ENCODE measurements at places on chromosomes 3 and 15. TPM values are rescaled to one million over a fixed set of nuclear protein-coding genes. Genes with fewer than 3 reads are reported as not detected.

Gene RASA2
- total RNA-seq = 5.4 TPM

Gene FMN1
- total RNA-seq = 0.84 TPM

Gene SMCO1
- total RNA-seq = not detected

Gene ADIPOQ
- not detected for total RNA-seq

Gene ACVR2B
- 7.3 TPM for total RNA-seq

Gene PLS1
- total RNA-seq = 21.9 TPM

Gene LARP6
- total RNA-seq = 1.2 TPM

Gene RFTN1
- 4.4 TPM for total RNA-seq

Gene FBXL22
- total RNA-seq = 0.25 TPM

Gene FES
- total RNA-seq = 42.8 TPM

Gene PLA2G4F
- not detected for total RNA-seq

DNA sequence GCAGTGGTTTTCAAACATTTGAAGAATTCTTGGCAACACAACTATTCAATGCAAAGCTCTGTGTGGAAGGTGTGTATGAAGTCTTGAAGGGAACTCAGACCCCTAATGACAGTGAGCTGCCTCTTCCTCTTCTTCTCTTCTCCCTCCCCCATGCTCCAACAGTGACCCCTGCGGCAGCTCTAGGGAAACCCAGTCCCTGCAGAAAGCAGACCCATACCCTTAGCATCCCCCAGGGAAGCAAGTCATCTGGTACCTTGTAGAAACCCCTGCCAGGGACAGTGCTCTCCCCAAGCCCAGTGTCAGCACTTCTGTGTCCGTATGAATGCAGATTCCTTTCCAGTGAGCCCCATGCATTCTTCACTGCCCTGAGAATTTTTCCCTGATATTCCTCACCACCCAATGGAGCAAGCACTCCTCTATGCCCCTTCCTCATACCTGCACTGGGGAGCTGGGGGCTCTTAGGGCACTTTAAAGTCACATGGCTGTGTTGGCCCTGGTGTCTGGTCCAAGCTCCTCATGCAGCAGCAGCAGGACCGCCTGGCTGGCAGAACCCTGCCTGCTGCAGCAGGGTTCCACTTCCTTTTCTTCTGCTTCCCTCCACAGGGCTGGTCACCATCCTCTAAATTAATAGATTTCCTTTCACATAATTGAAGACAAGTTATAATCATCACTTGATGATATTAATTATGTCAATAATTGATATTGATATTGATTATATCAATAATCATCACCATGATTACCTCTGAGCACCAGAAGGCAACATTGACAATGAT lies 442.5 kb downstream of the EPHB1 start:
- no peaks in the 10 kb centered on the region for H3K4me1 ChIP-seq
- no peaks in the 10 kb centered on the region for H3K27me3 ChIP-seq
- H3K4me3 ChIP-seq = no peak overlapping the region
- DNase-seq = no peak

GRCh38 chr3:194080436-194080835 lies 55.5 kb upstream of the HES1 start:
- no peak overlapping the region for H3K27ac ChIP-seq
- peaks cover 12% of the 10 kb centered on the region for H3K4me1 ChIP-seq
- no peak for DNase-seq
- no peak overlapping the region for H3K4me3 ChIP-seq
- no peaks in the 10 kb centered on the region for H3K27me3 ChIP-seq
- H3K36me3 ChIP-seq = no peaks in the 10 kb centered on the region

DNA sequence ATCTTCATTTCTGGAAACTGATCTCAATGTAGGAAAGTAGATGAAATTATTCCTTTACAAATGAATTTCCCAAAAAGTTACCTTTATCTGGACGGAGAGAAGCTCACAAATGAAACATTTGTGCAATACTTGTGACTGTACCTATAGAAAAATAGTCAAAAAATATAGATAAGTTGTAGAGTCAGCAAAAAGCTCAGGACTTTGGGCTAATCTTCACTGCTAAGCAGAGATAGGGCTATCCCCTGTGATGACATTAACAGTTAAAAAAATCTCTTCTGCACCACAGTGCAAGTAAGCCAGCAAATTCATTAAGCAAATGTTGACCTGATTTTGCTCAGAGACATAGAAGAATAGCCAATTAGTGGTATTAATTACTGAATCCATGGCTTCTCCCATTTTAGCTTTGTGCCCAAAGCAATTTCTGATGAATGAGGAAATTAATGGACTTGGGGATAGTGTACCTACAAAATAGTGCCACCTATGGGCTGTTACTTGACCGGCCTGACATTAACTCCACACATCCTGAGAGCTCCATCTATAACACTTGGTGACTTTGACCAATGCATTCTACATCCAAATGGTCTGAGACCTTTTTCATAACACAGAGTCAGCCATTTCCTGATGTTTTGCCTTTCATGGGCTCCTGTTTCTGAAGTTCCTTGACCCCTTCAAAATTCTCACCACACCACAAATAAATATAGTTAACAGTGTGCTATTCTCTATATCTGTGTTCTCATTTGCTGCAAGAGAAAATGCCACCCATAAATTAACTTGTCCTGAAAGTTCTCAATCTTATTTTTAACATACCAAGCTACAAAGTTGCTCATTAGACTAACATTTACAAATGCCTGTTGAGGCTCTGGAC lies 105.0 kb downstream of the SSR3 start:
- H3K4me1 ChIP-seq = no peaks in the 10 kb centered on the region
- no peak overlapping the region for H3K27ac ChIP-seq
- H3K4me3 ChIP-seq = no peak overlapping the region
- no peaks in the 10 kb centered on the region for H3K36me3 ChIP-seq
- H3K27me3 ChIP-seq = no peaks in the 10 kb centered on the region
- no peak for DNase-seq

DNA sequence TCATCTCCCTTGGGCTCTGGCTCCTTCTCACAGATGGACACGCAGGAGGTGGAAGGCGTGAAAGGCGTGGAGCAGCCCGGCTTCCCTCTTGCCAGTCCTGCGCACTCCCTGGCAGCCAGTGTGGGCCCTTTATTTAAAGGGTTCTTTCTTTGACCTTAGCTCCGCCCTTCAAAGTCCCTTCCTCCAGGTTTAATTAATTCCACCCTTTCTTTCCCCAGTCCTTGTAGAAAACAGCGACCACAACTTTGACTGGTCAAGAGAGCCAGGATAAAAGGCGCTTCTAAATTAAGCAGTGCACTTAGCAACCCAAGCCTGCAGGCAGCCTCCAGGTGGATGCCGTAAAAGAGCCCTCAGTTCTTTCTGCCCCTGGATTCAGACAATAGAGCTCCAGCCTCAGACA lies at the start of gene HDC:
TSS of gene HDC (minus strand) at position 107 of the 400 bp plus-strand sequence. CDS start at position 4, 103 bp downstream.
- no peaks in the 10 kb centered on the region for H3K36me3 ChIP-seq
- H3K4me1 ChIP-seq = no peaks in the 10 kb centered on the region
- no peak for DNase-seq
- H3K4me3 ChIP-seq = no peak within 1 kb of the TSS
- H3K27ac ChIP-seq = no peak within 1 kb of the TSS

- no peak overlapping the region for H3K27ac ChIP-seq
- no peaks in the 10 kb centered on the region for H3K27me3 ChIP-seq
- H3K4me1 ChIP-seq = no peaks in the 10 kb centered on the region
- no peak overlapping the region for H3K4me3 ChIP-seq
- no peaks in the 10 kb centered on the region for H3K36me3 ChIP-seq
Observed at GRCh38 chr3:32381922-32382321, 9.7 kb upstream of the CMTM7 start.

GRCh38 chr3:187361835-187362234 lies 6.3 kb upstream of the RTP4 start:
- no peak overlapping the region for H3K27ac ChIP-seq
- no peaks in the 10 kb centered on the region for H3K27me3 ChIP-seq
- H3K4me1 ChIP-seq = no peaks in the 10 kb centered on the region
- no peak overlapping the region for H3K4me3 ChIP-seq

- no peaks in the 10 kb centered on the region for H3K36me3 ChIP-seq
- no peak overlapping the region for H3K27ac ChIP-seq
- no peaks in the 10 kb centered on the region for H3K4me1 ChIP-seq
- no peak overlapping the region for H3K4me3 ChIP-seq
Observed at GRCh38 chr3:124115956-124116355, 124.0 kb upstream of the ROPN1 start.

GRCh38 chr15:60814855-60815254 lies 335.9 kb upstream of the ICE2 start:
- H3K4me1 ChIP-seq = peaks cover 2% of the 10 kb centered on the region
- H3K27ac ChIP-seq = no peak overlapping the region
- H3K36me3 ChIP-seq = no peaks in the 10 kb centered on the region
- H3K27me3 ChIP-seq = no peaks in the 10 kb centered on the region
- DNase-seq = no peak
- no peak overlapping the region for H3K4me3 ChIP-seq

- no peak for DNase-seq
- H3K27me3 ChIP-seq = no peaks in the 10 kb centered on the region
- no peak overlapping the region for H3K4me3 ChIP-seq
- H3K27ac ChIP-seq = no peak overlapping the region
- no peaks in the 10 kb centered on the region for H3K4me1 ChIP-seq
- no peaks in the 10 kb centered on the region for H3K36me3 ChIP-seq
Observed at GRCh38 chr3:62482961-62483360, 109.6 kb upstream of the FEZF2 start.

GRCh38 chr3:197430934-197431333 lies 124.8 kb downstream of the BDH1 start:
- H3K27me3 ChIP-seq = no peaks in the 10 kb centered on the region
- no peak for DNase-seq
- H3K4me1 ChIP-seq = no peaks in the 10 kb centered on the region
- H3K4me3 ChIP-seq = no peak overlapping the region
- no peaks in the 10 kb centered on the region for H3K36me3 ChIP-seq

DNA sequence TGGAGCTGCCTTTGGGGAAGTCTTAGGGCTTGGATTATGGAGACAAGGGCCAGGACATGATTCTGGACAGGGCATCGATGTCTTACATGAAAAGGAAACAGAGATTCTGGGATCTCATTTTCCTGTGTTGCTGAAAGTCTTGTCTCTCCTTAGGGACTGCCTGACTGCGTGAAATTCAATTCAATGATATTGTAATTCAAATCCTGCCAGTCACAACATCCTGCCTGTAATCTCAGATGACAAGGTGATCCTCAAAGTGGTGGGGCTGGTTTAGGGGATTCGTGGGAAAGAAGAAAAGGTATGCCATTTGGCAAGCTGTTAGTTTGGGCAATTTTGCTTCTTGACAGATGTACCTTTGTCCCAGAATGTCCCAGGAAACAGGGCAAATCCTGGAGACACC lies 129.1 kb downstream of the KBTBD8 start:
- H3K27ac ChIP-seq = no peak overlapping the region
- no peaks in the 10 kb centered on the region for H3K27me3 ChIP-seq
- no peak for DNase-seq
- H3K36me3 ChIP-seq = no peaks in the 10 kb centered on the region
- no peak overlapping the region for H3K4me3 ChIP-seq
